ENCODE measurements at places on chromosomes 5 and 9. TPM values are rescaled to one million over a fixed set of nuclear protein-coding genes. Genes with fewer than 3 reads are reported as not detected.

DNA sequence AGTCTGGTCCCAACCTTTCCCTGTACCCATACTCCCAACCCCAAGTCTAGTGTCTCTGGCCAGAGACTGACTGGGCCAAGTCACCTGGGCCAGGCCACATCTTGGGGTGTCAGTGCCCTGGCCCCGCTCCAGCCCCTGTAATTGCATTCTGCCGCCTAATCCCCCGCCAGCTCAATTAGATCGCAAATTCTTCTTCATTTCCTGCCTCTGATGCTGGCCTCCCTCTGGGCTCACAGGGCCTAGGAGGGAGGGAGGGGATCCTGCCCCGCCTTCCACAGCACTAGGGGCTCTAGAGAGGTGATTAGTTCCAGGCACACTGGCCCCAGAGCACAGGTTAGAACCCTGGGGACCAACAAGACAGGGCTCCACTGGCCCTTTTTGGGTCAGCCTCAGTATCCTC lies 5.5 kb downstream of the CXXC5 start:
- DNase-seq: no peak

- DNase-seq: no peak
These were observed 6.0 kb downstream of the C9orf40 start for GRCh38 chr9:74946686-74947085.

GRCh38 chr9:114988962-114989599 lies 58.7 kb upstream of the TNFSF8 start:
- no peak for DNase-seq

ORM2 gene
- not detected for polyA plus RNA-seq

PCDHGA9 gene
- 0.13 TPM for polyA plus RNA-seq

PAEP gene
- not detected for polyA plus RNA-seq

BTNL3 gene
- polyA plus RNA-seq: not detected

PTPRD gene
- polyA plus RNA-seq: 0.08 TPM
